Lung microvascular endothelial cell (primary cell): ENCODE measurements at places on chromosomes 7 and 10.

- DNase-seq: no peak
These were observed 408.6 kb upstream of the PRKCQ start for GRCh38 chr10:6988654-6989053.

- DNase-seq: peak; percentile 46
These were observed 1.7 kb downstream of the MCM7 start for GRCh38 chr7:100099452-100099851.

DNA sequence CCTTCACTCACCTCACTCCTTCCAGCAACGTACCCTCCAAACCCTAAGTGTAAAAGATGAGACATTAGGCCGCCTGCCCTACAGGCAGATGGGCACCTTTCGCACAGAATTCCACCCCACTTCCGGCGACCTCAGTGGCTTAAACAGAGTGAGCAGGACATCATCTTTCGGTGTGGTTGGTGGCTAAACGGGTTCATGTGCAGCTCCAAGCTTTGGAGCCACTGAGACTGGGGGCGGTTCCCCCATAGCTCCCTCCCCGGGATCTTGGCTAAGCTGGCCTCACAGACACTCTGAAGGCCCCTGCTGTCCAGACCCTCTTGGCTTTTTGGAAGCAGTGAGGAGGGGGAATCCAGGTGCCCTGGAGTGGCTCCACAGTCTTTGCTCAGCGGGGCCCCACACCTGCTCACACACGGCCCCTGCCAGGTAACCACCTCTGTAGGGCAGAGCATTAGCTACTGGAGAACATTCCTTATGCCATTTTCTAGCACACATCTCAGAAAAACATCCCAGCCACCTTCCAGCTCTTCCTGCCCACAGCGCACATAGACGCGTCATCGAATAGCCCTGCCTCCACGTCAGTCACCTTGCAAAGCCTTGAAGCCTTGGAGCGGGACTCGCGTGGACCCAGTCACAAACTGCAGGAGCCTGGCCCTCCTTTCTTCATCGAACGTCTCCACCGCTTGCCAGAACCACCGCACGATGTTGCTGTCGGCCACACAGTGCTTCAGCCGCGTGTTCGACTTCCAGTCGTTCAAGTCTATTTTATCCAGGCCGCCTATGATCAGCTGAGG lies 108.8 kb downstream of the SMURF1 start:
- no peak for DNase-seq

- DNase-seq: peak; percentile 2
These were observed 29.4 kb upstream of the PCGF5 start for GRCh38 chr10:91190876-91191583.

DNA sequence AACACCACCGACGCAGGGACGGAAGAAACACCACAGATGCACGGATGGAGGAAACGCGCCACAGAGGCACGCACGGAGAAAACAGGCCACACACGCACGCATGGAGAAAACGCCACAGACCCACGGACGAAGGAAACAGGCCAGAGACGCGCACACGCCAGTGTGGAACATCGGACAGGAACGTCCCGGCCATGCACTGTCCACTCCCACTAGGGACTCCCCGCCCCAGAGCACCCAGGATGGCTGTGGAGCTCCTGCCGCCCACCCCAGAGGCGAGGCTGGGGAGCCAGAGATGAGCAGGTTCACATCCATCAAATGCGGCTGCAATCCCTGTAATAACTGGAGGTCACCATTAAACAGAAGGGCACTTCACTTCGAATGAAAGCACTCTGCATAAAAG lies 17.3 kb downstream of the DIP2C start:
- no peak for DNase-seq

- DNase-seq: no peak
These were observed 6.5 kb downstream of the TRPV6 start for GRCh38 chr7:142879060-142879459.

DNA sequence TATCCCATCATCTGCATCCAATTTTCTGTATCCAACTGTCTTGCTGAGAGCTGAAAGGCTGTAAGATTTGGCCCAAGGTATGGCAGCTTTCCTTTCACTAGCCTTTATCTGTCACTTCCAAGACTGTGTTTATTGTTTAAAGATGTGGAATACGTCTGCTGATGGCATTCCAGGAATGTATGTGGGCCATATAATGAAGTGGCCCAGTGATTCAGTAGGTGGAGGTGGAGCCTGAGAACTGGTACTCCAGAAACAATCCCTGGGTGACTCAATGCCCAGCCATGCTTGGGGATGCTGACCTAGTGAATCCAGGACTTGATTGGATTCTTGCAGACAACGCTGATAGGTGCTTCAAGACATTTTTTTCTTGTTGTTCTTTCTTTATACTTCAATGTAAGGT lies 13.5 kb downstream of the NEUROD6 start:
- DNase-seq: no peak

DNA sequence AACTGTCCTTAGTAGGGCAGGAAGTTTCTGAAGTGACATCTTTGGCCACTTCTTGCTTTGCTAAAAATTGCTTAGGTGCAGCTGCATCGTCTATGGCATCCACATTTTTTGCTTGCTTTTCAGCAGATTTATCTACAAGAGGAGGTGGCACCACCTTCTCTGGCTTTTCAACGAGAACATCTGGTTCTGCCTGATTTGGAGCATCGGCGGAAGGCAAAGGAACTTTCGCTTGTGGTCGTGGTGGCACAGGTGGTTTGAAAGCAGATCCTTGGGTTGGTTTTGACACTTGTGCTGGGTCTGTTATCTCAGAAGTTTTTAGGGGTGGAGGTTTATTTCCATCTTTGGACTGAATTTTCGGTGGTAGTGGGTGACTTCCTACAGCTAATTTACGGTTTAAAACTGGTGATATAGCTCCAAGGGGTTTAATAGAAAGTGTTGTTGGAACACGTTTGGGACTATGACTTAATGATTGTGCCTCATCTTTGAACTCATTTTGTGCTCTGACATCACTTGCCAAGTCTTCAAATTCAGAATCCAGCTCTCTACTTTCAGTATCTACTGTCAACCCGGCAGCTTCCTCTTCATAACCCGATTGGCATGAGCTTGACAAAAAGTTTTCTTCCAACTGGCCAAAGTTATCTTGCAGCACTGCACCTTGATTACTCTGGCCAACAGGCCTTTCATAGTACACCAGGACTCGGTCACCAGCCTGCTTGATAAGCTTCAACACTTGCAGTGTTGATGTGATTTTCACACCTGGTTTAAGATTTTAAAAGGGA lies 44.0 kb downstream of the SLC18A2 start:
- no peak for DNase-seq

DNA sequence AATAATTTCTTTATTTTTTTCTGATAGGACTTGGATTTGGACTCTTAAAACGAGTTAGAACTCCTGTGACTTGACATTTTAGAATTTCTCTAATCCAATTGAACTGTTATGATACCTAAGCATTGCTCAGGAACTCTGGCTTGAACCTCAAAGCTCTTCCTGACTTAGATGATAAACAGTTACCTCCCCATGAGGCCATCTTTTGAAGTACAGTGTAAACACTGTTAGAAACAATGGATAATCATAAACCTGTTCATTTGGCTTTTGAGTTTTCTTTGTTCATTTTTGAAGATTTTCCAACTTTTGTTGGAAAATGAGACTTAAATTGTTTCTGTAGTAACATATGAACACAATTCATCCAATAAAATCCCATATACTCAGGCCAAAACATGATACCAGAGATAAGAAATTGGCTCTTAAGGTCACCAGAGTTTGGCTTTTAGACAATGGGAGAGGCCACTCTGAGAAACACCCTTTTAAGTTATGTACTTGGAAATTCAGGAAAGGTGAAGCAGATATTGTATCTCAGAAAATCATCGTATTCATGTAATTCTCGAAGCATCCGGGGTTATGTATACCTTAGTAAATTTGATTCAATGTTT lies 59.6 kb downstream of the RUNDC3B start:
- DNase-seq: no peak

DNA sequence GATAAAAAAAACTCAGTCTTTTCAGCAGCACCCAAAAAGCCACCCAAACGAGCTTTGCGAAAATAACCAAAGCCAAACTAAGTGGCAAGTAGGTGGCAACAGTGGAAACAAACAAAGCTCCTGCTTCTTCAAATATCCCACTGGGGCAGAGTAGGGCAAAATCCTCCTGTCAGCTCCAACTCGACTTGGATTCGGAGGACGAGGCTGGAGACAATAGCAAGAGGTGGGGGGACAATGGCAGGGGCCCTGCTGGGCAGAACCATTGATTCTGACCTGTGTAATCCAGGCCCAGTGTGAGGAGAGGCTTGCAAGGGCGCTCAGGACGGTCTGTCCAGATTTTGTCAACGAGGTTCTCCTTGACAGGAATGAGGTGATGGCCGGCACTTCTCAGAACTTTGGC lies 35.5 kb downstream of the XPNPEP1 start:
- DNase-seq: no peak

GRCh38 chr7:2182461-2182860 lies 50.3 kb downstream of the MAD1L1 start:
- DNase-seq: no peak

DNA sequence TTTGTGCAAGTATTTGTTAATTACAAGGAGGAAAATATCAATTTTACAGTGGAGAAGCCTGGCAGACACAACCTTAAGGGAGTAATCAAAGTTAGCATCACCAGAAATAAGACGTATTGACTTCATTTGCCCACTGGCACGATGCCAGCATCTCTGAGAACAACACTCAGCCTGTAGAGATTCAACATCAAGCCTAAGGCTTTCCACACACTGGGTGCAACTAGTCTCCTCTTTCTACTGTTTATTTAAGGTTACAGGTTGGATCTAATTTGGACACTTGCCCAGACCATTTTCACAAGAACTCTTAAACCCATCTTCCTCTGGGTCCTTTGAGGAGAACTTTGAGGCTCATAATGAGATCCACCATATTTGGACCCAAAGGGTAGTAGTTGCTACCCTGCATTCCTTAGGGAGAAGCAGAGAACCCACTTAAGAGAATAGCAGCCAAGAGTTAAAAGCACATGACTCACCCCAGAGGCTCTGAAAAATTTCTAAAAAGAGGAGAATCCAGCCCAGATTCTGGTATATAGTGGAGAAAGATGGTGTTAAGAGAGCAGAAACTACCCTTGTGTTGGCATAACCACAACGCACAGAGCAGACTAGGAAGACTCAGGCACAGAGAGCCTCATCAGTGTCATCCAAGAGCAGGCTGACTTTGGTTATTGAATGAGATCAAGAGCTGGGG lies 97.3 kb downstream of the CCDC71L start:
- no peak for DNase-seq

DNA sequence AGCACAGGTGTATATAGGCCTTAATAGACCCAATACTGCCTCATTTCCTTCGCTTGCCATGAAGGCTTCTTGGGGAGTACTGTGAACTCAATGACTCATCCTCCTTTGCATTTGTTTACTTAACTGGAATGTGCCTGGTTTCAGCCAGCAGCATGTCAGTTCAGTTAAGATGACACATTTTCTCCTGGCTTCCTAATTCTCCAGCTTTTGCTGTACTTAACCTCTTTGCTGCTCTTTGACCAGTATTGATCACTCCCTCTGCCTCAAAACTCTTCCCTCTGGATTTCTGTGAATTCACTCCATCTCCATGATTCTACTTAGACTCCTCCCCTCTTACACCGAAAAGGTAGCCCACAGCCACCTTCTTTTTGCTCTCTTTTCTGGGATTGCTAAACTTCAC lies 135.7 kb downstream of the MAGI2 start:
- DNase-seq: peak; percentile 91

GRCh38 chr10:22635650-22636049 lies 78.7 kb downstream of the PIP4K2A start:
- no peak for DNase-seq

- DNase-seq: no peak
These were observed 333.9 kb downstream of the AUTS2 start for GRCh38 chr7:69932034-69932628.

DNA sequence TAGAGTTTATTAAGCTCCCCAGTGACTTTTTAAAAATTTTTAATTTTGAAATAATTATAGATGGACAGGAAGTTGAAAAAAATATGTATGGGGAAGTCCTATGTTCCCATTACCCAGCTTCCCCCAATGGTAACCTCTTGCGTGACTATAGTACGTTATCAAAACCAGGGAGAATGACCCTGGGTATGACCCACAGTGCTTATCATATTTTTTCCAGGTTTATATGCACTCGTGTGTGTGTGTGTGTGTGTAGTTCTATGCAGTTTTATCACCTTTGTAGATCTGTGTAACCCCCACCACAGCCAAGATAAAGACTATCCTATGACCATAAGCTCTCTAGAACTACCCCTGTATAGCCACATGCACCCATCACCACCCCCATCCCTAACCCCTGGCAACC lies 72.8 kb downstream of the TBXAS1 start:
- DNase-seq: no peak

DNA sequence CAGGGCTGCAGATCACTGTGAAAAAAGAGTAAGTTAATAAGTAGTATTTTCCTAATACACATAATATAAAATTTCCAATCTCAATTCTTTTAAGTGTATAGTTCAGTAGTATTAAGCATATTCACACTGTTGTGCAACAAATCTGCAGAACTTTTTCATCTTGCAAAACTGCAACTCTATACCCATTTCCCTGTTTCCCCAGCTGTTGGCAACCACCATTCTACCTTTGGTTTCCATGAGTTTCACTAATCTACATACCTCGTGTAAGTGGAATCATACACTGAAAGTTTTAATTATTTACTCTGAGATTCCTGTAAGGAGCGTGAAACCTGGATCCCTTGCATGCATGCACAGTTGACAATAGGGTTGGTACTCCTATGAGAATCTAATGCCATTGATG lies 155.4 kb downstream of the ZPBP start:
- DNase-seq: no peak
